Vagina (tissue), 2 donors: ENCODE measurements at places on chromosomes 1 and 21. TPM values are rescaled to one million over a fixed set of nuclear protein-coding genes. Genes with fewer than 3 reads are reported as not detected.

DNA sequence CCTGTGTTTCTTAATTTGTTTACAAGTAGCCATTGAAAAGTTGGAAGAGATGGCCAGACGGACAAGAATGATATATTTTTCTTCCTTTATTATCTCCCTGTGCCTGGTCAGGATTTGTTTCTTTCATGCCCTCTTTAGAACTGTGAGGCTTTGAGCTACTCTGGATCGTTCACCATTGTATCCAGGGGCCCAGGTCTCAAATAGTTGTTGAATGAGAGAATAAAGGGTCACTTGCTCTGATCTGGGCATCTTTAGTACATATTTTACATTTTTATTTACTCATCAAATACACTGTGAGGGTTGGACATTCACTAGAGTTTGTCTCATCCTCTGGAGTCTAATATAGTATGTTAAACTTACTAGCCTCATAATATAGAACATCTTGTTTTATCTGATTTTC is 48.7 kb downstream of the IVNS1ABP start:
- no peak overlapping the region for H3K27ac ChIP-seq
- H3K4me1 ChIP-seq = no peaks in the 10 kb centered on the region
- no peaks in the 10 kb centered on the region for H3K27me3 ChIP-seq
- H3K4me3 ChIP-seq = no peak overlapping the region

Gene HMGN1
- 82.0 TPM for total RNA-seq

GRCh38 chr1:116286541-116286971 is 86.5 kb upstream of the ATP1A1 start:
- peaks cover 30% of the 10 kb centered on the region for H3K4me1 ChIP-seq
- DNase-seq = no peak
- H3K36me3 ChIP-seq = no peaks in the 10 kb centered on the region
- no peaks in the 10 kb centered on the region for H3K27me3 ChIP-seq
- no peak overlapping the region for H3K4me3 ChIP-seq

GRCh38 chr1:111213412-111213811 is 13.0 kb upstream of the DENND2D start:
- H3K4me1 ChIP-seq = no peaks in the 10 kb centered on the region
- no peak for DNase-seq
- H3K36me3 ChIP-seq = no peaks in the 10 kb centered on the region
- no peaks in the 10 kb centered on the region for H3K27me3 ChIP-seq
- H3K4me3 ChIP-seq = no peak overlapping the region
- H3K27ac ChIP-seq = no peak overlapping the region

Gene IFI44
- total RNA-seq = 17.7 TPM
